ENCODE measurements at places on chromosomes 3 and 15.

- no peak for DNase-seq
Observed at GRCh38 chr15:99143242-99143641, 38.4 kb downstream of the SYNM start.

DNA sequence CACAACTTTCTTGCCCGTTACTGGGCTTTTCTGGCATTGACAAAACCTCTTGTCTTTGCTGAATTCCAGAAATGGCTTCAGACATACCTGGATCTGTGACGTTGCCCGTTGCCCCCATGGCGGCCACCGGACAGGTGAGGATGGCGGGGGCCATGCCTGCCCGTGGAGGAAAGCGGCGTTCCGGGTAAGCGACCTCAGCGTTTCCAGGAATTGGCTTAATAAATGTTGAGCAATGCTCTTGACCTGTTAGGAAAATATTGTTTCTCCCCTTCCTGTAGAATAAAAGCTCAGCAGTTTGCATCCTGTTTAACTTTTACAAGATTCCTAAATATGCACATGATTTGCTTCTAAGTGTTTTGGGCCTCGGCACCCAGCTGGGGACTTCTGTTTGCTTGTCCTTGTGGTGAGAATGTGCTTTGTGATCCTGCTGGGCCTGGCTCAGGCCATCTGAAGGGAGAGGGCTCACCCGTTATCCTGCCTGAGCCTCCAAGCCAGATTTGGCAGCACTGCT, 46.7 kb downstream of the ARNT2 start:
- DNase-seq: no peak

DNA sequence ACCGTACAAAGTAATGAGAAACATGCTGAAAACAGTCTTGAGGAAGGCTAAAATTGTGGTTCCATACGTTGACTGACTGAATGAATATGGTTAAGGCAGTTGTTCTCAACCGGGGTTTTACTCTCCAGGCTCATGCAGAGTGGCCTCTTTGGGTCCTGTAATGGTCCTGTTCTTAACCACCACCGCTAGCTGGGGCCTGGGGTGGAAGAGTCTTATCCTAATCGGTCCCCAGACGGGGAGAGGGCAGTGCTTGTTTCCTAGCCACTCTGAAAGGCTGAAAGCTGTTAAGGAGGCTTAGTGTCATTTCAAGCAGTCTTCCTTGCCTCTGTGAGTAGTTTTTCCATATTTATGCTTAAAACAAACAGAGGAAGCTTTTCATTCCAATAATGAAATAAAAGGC, 32.0 kb downstream of the SELENOT start:
- DNase-seq: no peak

DNA sequence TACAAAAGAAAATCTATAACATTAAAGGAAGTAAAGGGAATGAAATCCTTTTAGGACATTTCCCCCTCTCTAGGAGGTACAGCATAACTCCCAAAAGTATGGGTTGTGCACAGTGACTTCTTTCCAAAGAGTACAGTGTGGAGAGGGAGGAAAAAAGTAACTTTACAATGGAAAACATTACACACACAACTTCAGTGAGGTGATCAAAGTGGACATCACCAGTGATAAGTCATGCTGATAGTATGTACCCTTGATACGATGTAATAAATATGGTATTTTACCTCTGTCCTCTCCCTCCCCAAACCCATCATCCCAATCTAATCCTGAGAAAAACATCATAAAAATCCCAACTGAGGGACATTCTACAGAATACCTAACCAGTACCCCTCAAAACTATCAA, 10.8 kb downstream of the PLD1 start:
- DNase-seq: no peak

- no peak for DNase-seq
Observed at GRCh38 chr15:66921319-66921915, 144.0 kb upstream of the SMAD3 start.

DNA sequence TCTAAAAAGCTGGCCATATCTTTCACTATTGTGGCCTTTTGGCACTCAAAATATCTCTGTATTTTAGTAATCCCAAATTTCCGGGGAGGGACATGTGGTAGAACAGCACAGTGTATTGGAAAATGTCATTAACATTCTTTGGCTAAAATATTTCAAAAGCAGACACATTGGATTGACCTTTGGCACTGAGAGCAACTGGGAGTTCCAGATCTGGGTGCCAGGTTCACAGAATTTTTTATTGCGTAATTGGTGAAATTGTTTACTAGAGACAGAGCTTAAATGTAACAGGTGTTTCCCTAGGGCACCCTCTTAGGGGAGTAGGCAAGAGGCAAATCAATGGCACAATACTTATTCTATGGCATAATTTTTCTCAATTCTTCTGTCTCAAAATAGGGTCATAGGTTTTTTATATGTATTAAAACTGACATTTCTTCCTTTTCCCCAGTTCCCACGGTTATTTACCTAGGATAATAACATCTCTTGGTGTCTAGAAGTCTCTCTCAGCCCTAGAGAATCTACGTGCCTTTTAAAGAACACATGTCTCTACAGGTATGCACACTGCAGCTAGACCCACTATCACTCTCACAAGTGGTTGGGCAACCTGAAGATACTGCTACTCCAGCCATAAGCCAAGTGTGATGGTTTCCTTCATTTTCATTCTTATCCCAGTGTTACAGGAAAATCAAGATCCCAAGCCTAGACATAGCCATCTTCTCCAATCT, 10.6 kb downstream of the RBMS3 start:
- DNase-seq: no peak

GRCh38 chr3:123789760-123790159, 94.4 kb downstream of the MYLK start:
- DNase-seq: no peak

DNA sequence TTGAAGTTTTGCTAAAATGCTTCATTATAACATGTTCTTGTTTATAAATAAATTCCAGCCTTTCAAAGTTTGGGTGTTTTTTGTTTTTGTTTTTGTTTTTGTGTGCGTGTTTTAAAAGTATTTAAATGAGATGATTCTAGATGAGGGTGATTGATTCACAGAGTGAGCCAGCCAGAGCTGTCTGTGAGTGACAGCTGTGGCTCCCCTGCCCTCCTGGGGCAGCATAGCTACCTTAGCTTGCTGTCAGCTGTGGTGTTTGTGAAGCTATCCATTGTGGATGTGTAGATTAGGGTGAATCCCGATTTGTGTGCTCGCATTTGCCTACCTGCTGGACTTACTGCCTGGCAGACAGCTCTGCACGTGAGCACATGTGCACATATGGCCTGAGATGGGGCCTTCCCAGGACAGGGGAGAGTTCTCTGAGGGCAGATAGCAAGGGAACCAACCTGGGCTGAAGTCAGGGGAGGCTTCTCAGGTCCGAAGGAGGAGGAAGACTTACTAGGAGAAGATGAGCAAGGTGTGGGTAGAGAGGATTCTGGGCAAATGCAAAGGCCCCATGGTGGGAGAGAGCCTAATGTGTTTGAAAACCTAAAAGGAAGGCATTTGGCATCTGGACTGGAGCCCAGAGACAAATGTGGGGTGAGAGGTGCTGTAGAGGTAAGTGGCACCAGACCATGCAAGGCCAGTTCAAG, 124.2 kb downstream of the EEFSEC start:
- DNase-seq: no peak

- no peak for DNase-seq
Observed at GRCh38 chr3:153210146-153210545, 48.1 kb downstream of the RAP2B start.

DNA sequence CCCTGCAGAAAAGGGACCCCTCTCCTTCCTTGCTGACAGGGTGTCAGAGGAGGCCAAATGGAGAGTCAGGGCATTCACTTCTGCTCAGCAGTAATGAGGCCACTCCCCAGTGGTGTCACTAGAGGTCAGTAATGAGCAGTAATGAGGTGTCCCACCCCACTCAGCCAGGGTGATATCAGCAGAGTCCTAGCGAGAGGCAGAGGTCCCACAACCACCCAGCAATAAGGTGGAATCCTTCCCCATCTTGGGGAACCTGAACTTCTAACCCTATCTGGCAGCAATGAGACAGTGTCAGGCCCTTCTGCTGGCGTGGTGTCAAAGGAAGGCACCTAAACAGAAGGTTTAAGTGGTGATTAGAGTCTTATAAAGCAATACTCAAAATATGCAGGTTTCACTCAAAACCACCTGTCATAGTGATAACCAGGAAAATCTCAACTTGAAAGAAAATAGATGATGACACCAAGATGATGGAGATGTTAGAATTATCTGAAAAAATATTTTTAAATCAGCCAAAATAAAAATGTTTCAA, 12.9 kb downstream of the OCA2 start:
- peak; percentile 72 for DNase-seq

- DNase-seq: peak; percentile 53
Observed at GRCh38 chr3:71219744-71220638, 363.5 kb downstream of the FOXP1 start.

GRCh38 chr15:96700555-96700954, 370.1 kb downstream of the NR2F2 start:
- DNase-seq: no peak

DNA sequence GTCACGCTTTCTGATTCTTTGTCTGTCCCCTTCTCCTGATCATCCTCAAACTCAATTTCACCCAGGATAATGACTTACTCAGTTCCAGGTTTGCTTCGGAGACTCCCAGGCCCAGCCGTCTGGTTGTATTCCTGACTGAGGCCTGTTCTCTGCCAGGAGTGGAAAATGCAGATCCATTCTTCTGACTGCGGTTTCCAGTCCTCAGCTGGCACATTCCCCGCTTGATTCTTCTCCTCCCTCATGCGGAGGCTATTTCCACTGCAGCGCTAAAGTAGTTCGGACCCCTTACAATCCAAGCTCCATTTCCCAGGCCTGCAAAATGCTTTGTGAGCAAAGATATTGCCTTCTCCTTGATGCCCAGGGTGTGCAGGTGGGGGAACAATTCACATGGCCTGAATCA, 47.2 kb upstream of the GALNT15 start:
- no peak for DNase-seq

DNA sequence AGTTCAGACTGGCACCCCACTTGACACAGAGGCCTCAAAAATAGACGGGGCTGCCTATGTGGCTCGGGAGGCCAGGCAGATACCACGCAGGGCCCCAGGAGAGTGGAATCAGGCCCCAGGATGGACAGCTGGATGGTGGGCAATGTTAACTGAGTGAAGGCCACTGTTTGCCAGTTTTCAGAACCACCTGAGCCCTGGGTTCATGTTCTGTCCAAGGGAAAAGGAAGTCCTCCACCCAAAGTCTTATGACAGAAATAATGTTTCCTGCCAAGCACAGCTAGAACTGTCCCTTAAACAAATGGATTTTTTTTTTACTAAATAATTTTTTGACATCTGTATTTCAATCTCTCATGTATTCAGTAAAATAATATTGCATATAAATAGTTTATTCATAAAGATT, 228.4 kb downstream of the KLF13 start:
- DNase-seq: no peak

DNA sequence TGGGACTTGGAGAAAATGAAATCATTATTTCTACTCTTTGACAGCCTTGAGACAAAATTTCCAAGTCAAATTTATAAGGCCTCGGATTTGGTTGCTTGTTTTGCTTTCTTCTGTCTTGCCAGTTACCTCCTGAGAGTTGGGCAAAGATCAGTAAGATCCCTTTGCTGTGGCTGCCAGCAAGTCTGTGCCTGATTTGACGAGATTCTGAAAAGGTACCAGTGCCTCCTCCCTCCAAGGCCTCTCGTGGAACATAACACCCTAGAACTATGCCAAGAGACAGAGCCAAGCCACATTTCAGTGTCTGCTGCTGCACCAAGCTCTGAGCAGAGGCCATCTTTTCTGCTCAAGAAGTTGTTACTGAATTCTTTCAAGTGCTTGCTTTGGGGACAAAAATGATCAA, 61.0 kb downstream of the GTPBP8 start:
- no peak for DNase-seq

- no peak for DNase-seq
Observed at GRCh38 chr3:66803206-66803605, 194.9 kb upstream of the KBTBD8 start.

GRCh38 chr15:67906382-67906781, 66.5 kb upstream of the RNU6-1 start:
- no peak for DNase-seq

DNA sequence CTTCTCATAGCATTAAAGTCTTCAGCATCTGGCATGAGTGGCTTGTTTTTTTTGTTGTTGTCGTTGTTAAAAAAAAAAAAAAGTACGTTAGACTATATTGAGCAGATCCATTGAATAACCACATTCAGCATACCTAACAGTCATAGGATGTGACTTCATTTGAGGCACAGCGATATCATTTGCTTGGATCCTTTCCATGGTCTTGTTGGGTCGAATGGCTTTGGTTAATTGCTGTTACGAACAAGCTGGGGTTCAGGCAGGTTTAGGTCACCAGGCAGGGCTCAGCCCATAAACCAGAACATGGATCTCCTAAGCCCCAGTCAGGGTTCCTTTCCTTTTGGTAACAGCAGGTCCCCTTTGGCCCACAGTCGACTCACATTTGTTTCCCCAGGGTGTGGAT, 76.2 kb downstream of the POLR2M start:
- no peak for DNase-seq

GRCh38 chr15:94052711-94053110, 178.7 kb upstream of the MCTP2 start:
- no peak for DNase-seq

- no peak for DNase-seq
Observed at GRCh38 chr15:75095594-75095993, 72.2 kb downstream of the PPCDC start.

DNA sequence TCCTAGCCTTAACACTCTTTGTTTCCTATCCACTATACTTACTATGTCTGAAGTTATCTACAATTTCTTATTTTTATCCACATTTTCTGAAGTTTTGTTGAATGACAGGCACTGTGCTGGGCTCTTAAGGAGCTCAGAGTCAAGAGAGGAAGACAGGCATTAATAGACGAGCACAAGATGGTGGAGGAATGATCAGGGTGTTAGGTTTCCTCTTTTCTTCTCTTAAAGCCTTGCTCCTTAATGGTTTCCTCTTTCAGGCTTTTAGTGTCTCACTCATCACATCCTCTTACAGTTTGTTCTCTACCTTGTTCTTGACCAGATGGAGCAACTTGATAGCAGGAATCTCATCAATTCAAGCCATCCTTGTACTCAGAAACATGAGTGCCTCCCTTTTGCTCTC, 52.9 kb upstream of the BCL6 start:
- no peak for DNase-seq

DNA sequence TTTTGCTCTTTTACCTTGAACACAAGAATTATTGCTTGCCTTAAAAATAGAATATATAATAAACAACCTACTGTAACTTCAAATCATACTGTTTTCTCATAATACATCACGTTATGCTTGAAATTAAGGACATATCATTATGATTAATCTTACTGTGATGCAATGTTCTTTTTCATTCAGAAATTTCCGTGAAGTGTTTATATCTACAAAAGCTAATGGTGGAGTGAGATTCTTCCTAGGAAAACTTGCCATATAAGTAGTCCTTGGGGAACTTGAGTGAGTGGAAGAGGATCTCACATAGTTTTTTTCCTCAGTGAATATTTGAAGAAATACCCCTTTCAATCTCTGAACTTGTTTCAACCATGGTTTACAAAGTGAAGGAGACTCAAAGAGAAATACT, 498.7 kb upstream of the CBLB start:
- no peak for DNase-seq
